ENCODE measurements at places on chromosomes 16 and 17. TPM values are rescaled to one million over a fixed set of nuclear protein-coding genes. Genes with fewer than 3 reads are reported as not detected.

The DNAI2 gene
- polyA plus RNA-seq: not detected

The WNT3 gene
- polyA plus RNA-seq: 2.1 TPM

The TP53TG3B gene
- not detected for polyA plus RNA-seq

The CLUH gene
- polyA plus RNA-seq: 130 TPM

The PRR29 gene
- 0.35 TPM for polyA plus RNA-seq

The SLFN14 gene
- polyA plus RNA-seq: not detected

Data from liver (tissue), 10 donors.